T-helper 9 cell (primary cell): ENCODE measurements at places on chromosomes 4 and X.

- no peak for DNase-seq
Observed at GRCh38 chr4:6017030-6017429, 1.2 kb downstream of the C4orf50 start.

DNA sequence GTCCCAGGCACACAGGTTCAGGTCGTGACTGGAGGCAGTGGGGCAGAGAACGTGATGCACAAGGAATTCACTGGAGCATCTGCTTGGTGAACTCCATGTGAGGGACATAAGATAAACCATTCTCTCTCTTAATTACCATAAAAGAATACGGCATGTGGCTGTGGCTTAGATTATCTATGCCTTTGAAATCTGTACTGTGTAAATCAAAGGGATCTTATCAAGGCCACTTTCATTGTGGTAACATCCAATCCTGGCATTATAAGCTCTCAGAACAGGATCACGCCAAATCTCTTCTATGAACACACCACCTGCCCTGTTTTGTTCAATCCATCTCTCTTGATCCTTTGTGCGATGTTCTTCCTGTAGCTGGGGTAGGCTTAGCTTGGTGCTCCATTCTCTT, 192.3 kb downstream of the SPATA18 start:
- no peak for DNase-seq

GRCh38 chr4:70382691-70383181, at the start of gene SMR3B:
SMR3B (plus strand) TSS chr4:70383131; CDS start chr4:70384511, 1,380 bp downstream.
- DNase-seq, result no peak

GRCh38 chr4:142035566-142035965, 399.2 kb downstream of the IL15 start:
- DNase-seq, result no peak

- no peak for DNase-seq
Observed at GRCh38 chr4:182451441-182451840, 208.2 kb downstream of the TENM3 start.
